ENCODE measurements at places on chromosomes 1 and 21.
A peak's percentile ranks its signal among the peaks of the same experiment; 100 is the strongest.

DNA sequence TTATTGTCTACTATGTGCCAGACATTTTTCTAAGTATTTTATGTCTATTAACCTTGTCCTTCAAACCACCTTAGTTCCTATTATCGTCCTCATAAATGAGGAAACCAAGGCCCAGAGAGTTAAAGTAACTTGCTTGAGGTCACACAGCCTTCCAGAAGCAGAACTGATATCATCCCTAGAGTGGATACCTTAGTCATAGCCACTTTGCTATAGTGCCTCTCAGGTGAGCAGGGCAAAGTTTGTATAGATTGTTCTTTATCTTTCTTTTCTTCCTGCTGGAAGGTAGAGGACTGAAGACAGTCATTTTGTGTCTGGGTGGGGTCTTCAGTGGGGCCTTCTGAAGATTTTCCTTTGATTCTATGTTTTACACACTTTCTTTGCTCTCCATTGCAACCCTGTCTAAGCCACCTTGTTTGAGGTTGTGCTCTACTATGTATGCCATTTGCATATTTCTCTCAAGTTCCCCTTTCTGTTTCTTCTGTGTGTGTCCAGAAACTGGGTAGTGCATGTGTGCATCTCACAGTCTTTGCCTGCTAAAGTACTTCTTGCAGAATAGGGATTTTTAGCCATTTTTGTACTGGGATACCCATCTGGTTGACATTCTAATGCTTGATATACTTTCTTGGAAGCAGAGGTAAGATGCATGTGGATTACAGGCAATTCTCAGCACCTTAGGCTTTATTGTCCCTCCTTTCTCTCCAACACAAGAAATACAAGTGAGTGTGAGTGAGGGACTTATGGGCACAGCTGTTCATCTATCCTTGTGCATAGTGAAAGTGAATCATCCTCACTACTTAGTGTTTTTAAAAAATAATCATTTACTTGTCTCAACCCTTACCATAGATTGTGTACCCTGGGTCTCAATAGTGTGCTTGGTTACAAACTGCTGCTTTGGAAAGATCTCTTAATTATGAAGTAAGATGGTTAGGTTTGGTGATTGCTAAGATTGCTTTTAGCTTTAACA is 207.6 kb upstream of the HMCN1 start:
- DNase-seq: no peak

DNA sequence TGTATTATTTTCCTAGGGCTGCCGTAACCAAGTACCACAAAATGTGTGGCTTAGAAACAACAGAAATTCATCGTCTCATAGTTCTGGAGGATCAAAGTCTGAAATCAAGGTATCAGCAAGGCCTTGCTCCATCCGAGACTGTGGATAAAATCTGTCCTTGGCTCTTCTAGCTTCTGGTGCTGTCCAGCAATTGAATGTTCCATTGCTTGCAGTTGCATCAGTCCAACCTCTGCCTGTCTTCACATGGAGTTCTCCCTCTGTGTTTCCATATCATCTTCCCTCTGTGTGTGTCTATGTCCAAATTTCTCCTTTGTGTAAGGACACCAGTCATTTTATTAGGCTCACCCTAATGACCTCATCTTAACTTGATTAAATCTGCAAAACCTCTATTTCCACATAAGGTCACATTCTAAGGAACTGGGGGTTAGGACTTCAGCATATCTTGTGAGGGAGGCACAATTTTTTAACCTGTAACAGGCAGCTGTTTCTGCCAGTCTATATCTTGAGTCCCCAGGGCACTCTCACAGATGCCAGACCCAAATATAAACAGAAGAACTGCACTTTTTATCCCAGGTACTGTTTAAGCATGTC is 84.2 kb downstream of the ERG start:
- no peak for DNase-seq

DNA sequence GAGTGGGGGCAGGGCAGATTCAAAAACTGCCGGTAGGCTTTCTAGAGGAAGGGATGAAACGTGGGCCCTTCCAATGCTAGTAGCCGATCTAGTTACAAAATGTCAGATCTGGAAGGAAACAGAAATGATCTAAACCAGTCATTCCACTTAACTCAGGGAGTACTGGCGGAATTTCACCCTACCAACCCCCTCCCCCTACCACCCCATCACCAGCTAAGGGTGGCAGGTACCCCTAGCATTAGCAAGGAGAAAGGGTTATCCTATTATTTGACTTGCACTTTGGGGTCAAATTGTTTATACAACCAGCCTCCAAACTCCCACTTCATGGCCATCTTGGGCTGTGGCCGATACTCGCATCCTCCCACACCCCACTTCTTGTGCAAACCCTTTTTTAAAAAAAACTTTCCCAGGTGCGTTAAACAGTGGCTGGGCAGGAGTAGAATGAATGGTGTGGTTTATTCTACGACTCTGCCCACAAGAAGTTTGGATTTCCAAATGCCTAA is 644 bp upstream of the MRPL24 start:
- no peak for DNase-seq

DNA sequence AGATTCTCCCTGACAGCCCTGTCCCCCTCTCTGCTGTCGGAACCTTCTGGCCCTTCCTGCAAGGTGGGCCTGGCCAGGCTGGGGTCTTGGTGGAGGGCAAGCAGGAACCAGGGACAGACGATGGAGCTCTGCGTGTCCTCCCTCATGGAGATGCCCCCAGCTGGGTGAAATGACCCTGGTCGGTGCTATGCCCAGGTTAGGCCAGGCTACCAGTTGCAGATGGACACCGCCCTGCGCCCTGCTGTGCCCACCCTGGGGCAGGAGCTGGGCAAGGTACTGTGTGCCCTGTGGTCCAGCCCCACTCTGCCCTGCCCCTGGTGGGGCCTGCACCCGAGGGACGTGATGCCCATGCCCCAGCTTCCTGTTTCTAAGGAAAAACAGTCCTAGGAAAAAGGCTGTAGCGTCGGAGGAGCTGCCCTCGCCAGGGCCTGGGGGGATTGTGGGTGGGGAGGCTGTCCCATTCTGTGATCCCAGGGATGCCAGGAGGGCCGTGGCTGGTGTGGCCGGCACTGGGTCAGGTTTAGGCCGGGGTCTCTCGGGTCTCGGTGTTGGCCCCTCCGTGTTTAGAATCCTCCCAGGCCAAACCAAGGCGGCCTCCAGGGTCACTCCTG is 77.6 kb downstream of the MORN1 start:
- DNase-seq: no peak

DNA sequence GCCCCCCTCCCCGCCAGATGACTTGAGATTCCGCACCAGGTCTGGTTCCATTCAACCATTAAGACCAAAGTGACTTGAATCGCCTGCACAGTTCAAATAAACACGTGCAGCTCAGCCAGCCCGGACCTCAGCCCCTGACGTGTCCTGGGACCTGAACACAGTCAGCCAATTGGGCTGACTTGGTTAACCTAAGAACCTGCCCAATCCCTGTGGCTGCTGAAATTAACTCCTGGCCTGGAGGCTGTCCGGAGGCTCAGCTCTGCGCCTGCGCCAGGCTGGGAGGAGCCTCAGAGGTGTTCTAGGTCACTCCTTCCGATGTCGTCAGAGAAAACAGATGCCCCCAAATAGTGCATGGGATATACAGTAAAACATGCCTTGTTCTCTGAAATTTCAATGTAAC is 73.4 kb downstream of the SCCPDH start:
- no peak for DNase-seq

- no peak for DNase-seq
These were observed 33.0 kb downstream of the EPHX1 start for GRCh38 chr1:225842788-225843425.

DNA sequence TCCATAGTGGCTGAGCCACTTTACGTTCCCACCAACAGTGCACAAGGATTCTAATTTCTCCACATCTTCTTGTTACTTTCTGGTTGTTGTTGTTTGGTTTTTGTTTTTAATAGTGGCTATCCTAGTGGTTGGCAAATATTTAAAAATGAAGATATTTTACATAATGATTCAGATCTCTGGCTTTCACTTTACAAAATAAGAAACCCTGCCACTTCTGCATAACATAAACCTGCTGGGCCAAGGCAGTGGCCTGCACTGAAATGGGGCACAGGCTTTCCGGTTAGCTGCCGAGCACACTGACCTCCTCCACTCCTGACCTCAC is 320.4 kb downstream of the RPS6KC1 start:
- no peak for DNase-seq

GRCh38 chr1:67682659-67683197 is 2.3 kb upstream of the GADD45A start:
- peak; percentile 23 for DNase-seq

- no peak for DNase-seq
These were observed 199.2 kb downstream of the GRIK3 start for GRCh38 chr1:36835017-36835695.

GRCh38 chr1:47761974-47762373 is 235.2 kb downstream of the TRABD2B start:
- DNase-seq: no peak

GRCh38 chr1:95503278-95504030 is 269.4 kb downstream of the RWDD3 start:
- DNase-seq: no peak

- no peak for DNase-seq
These were observed 466.6 kb upstream of the PROX1 start for GRCh38 chr1:213521206-213521605.

GRCh38 chr1:11227106-11228077 is 35.0 kb downstream of the MTOR start:
- DNase-seq: no peak

DNA sequence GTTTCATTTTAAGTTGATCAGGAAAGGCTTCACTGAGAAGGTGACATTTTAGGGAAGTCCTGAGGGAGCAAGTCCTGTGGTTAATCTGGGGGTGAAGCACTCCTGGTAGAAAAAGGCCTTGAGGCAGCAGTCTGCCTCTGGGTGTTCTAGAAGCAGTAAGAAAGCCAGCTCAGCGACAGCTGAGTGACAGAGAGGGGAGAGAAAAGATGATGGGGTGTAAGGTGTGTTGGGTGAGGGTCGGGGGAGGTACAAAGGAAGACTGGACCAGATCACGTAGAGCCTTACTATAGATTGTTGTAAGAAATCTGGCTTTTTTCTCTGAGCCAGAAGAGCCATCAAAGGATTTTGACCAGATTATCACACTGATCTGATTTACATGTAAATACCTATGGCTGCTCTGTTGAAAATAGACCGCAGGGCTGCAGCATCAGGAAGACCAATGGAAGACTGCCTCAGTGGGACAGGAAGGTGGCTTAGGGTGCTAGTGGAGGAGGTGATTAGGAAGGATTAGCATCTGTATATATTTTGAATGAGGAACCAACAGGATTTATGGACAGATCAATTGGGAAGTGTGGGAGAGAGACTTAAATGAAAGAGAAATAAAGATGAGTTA is 131.2 kb downstream of the CDC7 start:
- DNase-seq: no peak

- DNase-seq: no peak
These were observed 728.6 kb downstream of the PTPRU start for GRCh38 chr1:29964718-29965533.

DNA sequence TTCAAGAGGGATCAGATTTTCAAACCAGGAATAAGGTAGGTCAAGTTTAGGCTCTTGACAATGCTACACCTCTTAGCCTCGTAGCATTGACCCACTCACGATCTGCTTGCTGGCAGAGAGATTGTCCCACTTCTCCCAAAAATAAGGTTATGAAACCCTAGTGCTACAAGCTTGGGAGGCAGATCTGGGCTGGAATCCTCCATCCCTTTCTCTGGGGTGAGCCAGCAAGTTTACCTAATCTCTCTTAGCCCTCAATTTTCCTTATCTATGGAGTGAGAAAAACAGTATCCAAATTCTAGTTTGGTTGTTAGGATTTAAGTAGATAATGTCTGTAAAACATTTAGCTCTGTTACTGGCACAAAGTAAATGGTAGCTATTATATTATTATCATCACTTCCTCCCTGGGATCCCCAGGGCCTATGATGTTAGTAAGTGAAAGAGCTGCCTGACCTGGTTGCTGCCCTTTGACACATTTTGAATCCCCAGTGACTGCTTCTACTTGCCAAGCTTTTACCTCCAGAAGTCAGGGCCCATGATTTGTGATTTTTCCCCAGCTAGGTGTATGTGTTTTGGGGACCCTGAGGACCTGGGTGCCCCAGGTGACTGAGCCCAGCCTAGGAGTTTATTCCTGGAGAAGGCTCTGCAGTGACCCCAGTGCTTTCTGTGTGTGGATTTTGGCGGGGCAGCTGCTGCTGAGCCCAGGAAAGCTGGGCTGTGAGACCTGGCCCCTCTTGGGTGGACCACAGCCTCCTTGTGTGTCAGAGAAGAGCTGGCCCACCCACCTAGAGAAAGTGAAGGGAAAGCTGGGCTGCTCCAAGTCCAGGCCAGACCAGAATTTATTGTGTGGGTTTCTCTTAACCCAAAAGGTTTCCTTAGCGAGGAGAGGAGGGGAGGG is 48.2 kb upstream of the VANGL1 start:
- no peak for DNase-seq

DNA sequence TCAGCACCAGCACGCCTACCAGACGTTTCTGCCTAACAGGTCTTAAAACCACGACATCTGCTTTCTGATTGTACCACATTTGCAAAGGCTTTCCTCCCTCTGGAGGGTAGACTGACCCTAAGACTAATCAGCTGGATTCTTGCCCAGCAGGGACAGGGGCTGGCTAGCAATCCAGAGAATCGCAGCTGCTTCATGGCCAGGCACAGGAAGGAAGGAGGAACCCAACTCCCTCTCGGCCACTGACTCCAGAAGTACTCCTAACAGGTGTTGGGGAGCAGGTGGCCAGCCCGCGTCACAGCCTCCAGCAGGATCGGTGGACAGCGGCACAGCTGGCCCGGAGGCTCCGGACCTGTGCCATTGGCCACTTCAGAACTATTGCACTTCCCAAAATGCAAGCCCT is 180.8 kb downstream of the NPHP4 start:
- no peak for DNase-seq

- DNase-seq: no peak
These were observed 720 bp upstream of the F3 start for GRCh38 chr1:94542088-94542870.

DNA sequence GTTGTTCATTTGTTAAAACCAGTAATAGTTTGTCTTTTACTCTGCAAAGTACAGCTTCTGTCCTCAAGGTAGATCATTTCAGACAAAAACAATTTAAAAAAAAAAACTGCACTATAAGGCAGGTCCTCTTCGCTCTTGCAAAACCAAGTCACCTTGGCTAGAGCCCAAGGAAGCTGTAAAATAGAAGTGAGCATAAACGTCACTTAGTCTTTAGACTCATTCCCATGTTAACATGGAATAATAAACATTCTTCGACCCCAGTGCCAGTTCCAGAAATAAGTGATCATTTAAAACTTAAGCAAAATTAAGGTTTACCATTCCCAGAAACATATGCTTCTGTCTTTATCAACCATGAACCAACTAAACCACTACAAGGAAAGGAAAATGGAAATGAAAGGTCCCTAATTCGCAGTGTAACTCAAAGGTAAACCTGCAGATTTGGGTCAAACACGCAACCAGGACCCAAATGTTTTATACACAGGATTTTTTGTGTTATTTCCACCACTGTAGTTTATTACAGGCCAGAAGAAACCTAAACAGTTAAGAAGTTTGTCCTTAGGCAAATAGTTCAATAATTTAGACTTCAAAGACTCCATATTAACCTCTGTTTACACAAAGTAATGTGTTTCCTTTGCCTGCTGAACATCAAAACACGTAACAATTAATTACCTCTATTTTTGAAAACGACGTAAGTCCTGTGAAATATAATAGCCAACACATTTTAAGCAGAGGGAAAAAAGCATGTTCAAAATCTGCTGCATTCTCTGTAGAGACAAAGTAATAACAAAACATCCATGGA is 54.6 kb downstream of the TGFBR3 start:
- no peak for DNase-seq

GRCh38 chr1:151238467-151238739 is 16.1 kb upstream of the PSMD4 start:
- no peak for DNase-seq
